ENCODE measurements at places on chromosomes 2 and 18. TPM values are rescaled to one million over a fixed set of nuclear protein-coding genes. Genes with fewer than 3 reads are reported as not detected.

- H3K36me3 ChIP-seq: no peaks in the 10 kb centered on the region
- no peak for DNase-seq
- no peaks in the 10 kb centered on the region for H3K4me1 ChIP-seq
- H3K27me3 ChIP-seq: no peaks in the 10 kb centered on the region
- no peak overlapping the region for H3K4me3 ChIP-seq
Measured at GRCh38 chr18:28781616-28782362, 604.9 kb upstream of the CDH2 start.

DNA sequence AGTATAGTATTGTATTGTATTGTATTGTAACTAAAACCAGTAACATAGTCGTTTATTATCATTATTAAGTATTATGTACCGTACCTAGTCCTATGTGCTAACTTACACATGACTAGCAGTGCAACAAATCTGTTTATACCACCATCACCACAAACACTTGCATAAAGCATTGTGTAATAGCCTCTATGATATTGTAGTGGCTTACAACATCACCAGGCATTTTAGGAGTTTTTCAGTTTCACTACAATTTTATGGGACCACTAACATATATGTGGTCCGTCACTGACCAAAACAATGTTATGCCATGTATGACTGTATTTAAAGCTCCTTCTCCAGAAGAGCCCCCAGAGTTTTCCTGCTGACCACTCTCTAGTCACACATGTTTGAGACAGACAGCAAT, 306.2 kb downstream of the SETBP1 start:
- H3K4me1 ChIP-seq: no peaks in the 10 kb centered on the region
- H3K36me3 ChIP-seq: no peaks in the 10 kb centered on the region
- no peak overlapping the region for H3K27ac ChIP-seq
- peak; percentile 27 for DNase-seq
- no peak overlapping the region for H3K4me3 ChIP-seq

GRCh38 chr2:162295009-162295408, 23.5 kb downstream of the IFIH1 start:
- DNase-seq: no peak
- no peaks in the 10 kb centered on the region for H3K36me3 ChIP-seq
- H3K27me3 ChIP-seq: no peaks in the 10 kb centered on the region
- no peak overlapping the region for H3K27ac ChIP-seq
- H3K4me1 ChIP-seq: no peaks in the 10 kb centered on the region

DNA sequence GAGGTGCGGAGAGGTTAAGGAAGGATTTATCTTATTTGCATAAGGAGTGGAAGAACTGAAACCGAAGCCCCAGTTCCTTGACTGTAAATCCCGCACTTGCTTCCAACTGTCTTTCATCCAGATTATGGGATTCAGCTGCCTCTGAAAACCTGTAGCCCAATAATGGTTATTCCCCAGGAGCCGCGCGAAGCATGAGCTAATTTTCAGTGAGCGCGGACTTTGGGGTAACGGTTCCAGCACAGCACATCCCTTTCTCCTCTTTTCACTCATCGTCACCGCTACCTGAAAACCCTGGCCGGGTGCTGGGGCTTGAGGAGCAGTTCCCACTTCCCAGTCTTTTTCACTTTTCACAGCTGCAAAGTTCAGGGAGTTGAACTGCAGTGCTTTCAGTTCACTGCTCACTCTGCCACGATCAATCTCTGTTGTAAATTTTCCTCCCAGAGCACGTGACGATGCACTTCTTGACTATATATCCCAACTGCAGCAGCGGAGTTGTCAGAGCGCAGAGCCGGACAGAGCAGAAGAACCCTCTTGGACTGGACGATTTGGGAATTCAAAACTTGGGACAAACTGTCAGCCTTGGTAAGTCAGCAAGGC, at the start of gene KCNE4:
KCNE4 (plus strand) TSS at position 498 of the 597 bp plus-strand sequence. CDS start 641 bp downstream, outside the sequence.
- peaks cover 22% of the 10 kb centered on the region for H3K4me1 ChIP-seq
- H3K4me3 ChIP-seq: no peak within 1 kb of the TSS
- H3K36me3 ChIP-seq: no peaks in the 10 kb centered on the region
- H3K27me3 ChIP-seq: no peaks in the 10 kb centered on the region
- DNase-seq: peak; percentile 74

- H3K36me3 ChIP-seq: no peaks in the 10 kb centered on the region
- peaks cover 37% of the 10 kb centered on the region for H3K27me3 ChIP-seq
- peaks cover 8% of the 10 kb centered on the region for H3K4me1 ChIP-seq
- peak within 1 kb of the TSS; percentile 34 for H3K4me3 ChIP-seq
- peak; percentile 73 for DNase-seq
- no peak within 1 kb of the TSS for H3K27ac ChIP-seq
Measured at GRCh38 chr2:153478289-153479261, at the start of gene RPRM. Gene RPRM (minus strand): TSS chr2:153478762. CDS start chr2:153478565, 197 bp downstream.

GRCh38 chr2:61763605-61764034, 90.2 kb downstream of the FAM161A start:
- no peaks in the 10 kb centered on the region for H3K36me3 ChIP-seq
- peak; percentile 93 for DNase-seq
- peaks cover 6% of the 10 kb centered on the region for H3K4me1 ChIP-seq
- peak overlapping the region; percentile 51 for H3K4me3 ChIP-seq
- peak overlapping the region; percentile 95 for H3K27ac ChIP-seq
- H3K27me3 ChIP-seq: no peaks in the 10 kb centered on the region

GRCh38 chr2:99900556-99900955, 241.8 kb downstream of the AFF3 start:
- DNase-seq: no peak
- H3K4me3 ChIP-seq: no peak overlapping the region
- H3K27ac ChIP-seq: no peak overlapping the region
- H3K36me3 ChIP-seq: no peaks in the 10 kb centered on the region
- H3K27me3 ChIP-seq: no peaks in the 10 kb centered on the region

- no peaks in the 10 kb centered on the region for H3K4me1 ChIP-seq
- no peaks in the 10 kb centered on the region for H3K27me3 ChIP-seq
- DNase-seq: no peak
- H3K36me3 ChIP-seq: no peaks in the 10 kb centered on the region
Measured at GRCh38 chr18:26496528-26496927, 51.8 kb downstream of the KCTD1 start.

Gene DYNAP
- total RNA-seq: not detected

- no peaks in the 10 kb centered on the region for H3K4me1 ChIP-seq
- no peaks in the 10 kb centered on the region for H3K36me3 ChIP-seq
- no peak overlapping the region for H3K27ac ChIP-seq
- no peaks in the 10 kb centered on the region for H3K27me3 ChIP-seq
- H3K4me3 ChIP-seq: no peak overlapping the region
- DNase-seq: no peak
Measured at GRCh38 chr2:6945087-6945813, 28.0 kb downstream of the RNF144A start.

Gene SGO2
- total RNA-seq: 13.9 TPM

GRCh38 chr2:165716091-165716490, 78.0 kb downstream of the GALNT3 start:
- H3K36me3 ChIP-seq: no peaks in the 10 kb centered on the region
- H3K27me3 ChIP-seq: no peaks in the 10 kb centered on the region
- no peak overlapping the region for H3K27ac ChIP-seq
- no peak overlapping the region for H3K4me3 ChIP-seq
- no peak for DNase-seq

- H3K4me1 ChIP-seq: peaks cover 41% of the 10 kb centered on the region
- no peak overlapping the region for H3K27ac ChIP-seq
Measured at GRCh38 chr2:221554769-221555493, 17.2 kb downstream of the EPHA4 start.

DNA sequence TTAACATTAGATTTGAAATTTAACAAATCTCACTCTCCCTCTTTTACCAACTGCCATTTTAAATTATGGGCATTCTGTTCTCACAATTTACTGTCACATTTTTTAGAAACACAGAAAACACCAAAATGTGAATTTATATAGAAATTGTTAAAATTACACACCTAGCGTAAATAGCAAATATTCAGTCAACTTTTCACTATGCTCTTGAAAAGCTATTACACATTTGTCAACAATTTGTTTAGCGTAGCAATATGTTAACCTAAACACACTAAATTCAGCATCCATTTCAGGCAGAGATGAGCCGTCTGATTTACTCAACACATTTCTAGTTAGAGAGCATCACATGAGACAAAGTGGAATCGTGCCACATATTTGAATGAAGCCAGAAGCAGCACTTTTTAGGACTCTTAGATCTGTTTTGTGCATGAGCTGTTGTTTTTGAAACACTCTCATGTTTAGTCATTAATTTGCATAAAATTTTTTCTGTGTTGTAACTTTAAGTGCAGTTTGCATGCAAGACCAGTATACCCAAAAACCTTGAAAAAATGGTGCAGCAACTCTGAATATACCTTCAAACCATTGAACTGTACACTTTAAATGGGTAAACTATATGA, 8.2 kb downstream of the TTC32 start:
- no peak overlapping the region for H3K27ac ChIP-seq
- H3K36me3 ChIP-seq: no peaks in the 10 kb centered on the region
- H3K4me3 ChIP-seq: no peak overlapping the region
- DNase-seq: no peak

DNA sequence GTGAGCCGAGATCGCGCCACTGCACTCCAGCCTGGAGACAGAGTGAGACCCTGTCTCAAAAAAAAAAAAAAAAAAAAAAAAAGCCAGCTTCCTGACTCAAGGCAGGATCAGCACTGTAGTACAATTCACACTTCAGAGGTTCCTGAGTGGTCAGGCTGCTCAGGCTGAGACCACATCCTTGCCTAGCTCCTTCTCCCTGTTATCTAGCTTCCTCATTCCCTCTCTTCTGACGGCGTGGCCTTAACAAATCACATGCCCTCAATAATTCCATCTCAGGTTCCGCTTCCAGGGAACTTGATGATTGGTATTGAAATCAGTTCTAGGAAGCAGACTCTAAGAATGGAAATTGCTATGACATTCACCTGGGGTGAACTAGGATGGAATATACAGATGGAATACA, 29.8 kb upstream of the KDM3A start:
- H3K27me3 ChIP-seq: peaks cover 6% of the 10 kb centered on the region
- peaks cover 7% of the 10 kb centered on the region for H3K4me1 ChIP-seq
- DNase-seq: no peak

DNA sequence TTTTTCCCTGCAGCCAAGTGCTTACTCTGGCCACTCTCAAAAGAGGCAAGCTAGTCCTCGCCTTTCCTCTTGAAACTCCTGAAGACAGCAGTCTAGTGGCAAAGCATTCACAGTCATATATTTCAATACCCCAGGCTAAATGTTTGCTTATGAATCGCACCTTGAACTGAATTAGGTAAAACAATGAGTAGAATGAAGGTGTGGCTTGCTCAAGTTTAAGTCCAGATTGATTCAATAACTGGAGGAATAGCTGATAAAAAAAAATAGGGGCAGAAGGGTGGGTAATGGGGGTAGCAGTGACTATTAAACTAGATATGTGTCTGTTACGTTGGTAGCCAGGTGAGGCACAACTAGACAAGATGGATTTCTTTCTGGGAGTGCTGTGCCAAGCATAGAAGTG, 88.2 kb upstream of the EPB41L3 start:
- H3K27ac ChIP-seq: no peak overlapping the region
- peaks cover 25% of the 10 kb centered on the region for H3K4me1 ChIP-seq
- H3K27me3 ChIP-seq: no peaks in the 10 kb centered on the region
- no peaks in the 10 kb centered on the region for H3K36me3 ChIP-seq
- no peak overlapping the region for H3K4me3 ChIP-seq

DNA sequence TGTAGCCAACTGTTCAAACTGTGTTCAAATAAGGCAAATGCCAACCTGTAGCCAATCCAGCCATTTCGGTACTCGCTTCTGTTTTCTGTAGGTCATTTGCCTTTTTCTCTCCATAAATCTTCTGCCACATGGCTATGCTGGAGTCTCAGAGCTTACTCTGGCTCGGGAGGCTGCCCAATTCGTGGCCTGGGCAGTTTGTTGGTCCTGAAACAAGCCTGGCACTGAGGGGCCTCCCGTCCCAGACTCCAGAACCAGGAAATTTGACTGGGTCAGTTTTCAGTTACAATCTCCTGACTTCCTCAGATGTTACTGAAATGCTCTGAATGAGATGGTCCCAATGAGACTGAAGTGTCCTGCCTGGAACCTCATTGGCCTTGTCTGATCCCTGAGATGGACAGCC, 120.8 kb upstream of the NPAS2 start:
- H3K4me1 ChIP-seq: no peaks in the 10 kb centered on the region
- no peak for DNase-seq
- H3K4me3 ChIP-seq: no peak overlapping the region
- H3K27me3 ChIP-seq: no peaks in the 10 kb centered on the region

GRCh38 chr18:35387152-35387571, 10.0 kb upstream of the ZNF396 start:
- peak; percentile 12 for DNase-seq
- no peaks in the 10 kb centered on the region for H3K4me1 ChIP-seq
- H3K36me3 ChIP-seq: no peaks in the 10 kb centered on the region
- H3K27ac ChIP-seq: no peak overlapping the region
- no peaks in the 10 kb centered on the region for H3K27me3 ChIP-seq

Gene CHRNG
- not detected for total RNA-seq

Gene TMEM182
- 5.2 TPM for total RNA-seq

Gene MAP3K20
- 151 TPM for total RNA-seq

Gene CETN1
- total RNA-seq: not detected

Gene ITGB6
- total RNA-seq: 0.12 TPM

DNA sequence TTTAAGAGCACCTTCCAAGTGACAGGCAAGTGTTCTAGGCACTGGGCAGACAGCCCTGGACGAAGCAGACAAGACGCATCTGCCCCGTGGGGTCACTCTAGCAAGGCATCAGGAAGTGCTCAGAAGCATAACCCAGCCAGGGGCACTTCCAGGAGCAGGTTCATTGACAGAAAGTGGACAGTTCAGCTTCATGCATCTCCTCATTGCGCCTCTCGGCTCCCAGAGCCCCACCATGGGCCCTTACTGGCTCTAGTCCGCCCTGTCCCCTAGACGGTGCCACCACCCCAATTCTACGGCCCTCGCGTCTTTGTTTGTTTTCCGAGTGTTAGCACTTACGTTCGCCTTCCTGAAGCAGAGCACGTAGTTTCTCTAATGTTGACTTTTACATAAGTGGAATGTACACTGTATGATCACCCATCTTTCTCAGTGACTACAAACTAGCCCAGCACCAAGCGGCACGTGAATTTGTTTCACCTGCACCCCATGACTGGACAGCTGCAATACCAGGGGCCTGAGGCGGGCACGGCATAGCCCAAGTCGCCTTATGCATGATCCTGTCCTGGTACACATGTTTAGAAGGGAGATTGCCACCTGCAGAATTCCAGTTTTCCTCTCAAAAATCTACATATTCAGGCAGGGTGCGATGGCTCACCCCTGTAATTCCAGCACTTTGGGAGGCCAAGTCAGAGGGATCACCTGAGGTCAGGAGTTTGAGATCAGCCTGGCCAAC, 33.2 kb downstream of the SNED1 start:
- peaks cover 2% of the 10 kb centered on the region for H3K4me1 ChIP-seq
- no peak overlapping the region for H3K27ac ChIP-seq
- no peak overlapping the region for H3K4me3 ChIP-seq
- no peaks in the 10 kb centered on the region for H3K36me3 ChIP-seq
- DNase-seq: no peak

Gene TET3
- total RNA-seq: 10.2 TPM

DNA sequence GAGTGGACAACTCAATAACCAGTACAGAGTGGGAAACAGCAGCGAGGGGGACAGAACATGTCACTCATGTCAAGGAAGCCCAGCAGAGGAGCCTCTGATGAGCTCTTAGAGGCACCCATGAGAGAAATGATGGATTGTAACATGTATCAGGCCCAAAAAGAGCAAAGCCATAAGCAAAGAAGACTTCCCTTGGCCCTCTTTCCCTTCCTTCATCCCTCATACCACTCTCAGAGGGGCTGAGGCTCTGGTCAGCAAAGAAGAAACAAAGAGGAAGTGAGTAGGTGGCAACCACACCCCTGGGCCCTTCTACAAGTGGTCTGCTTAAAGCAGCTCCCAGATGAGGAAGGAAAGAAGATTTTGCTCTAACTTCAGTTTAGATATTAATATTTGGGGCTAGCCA, 112.8 kb downstream of the CDC42EP3 start:
- H3K27ac ChIP-seq: no peak overlapping the region
- H3K27me3 ChIP-seq: no peaks in the 10 kb centered on the region
- H3K4me3 ChIP-seq: no peak overlapping the region
- no peaks in the 10 kb centered on the region for H3K36me3 ChIP-seq
- no peak for DNase-seq

Gene RIT2
- total RNA-seq: not detected

Gene SCYGR4
- not detected for total RNA-seq

Measured in cardiac muscle cell (in vitro differentiated cells and primary cell).